HuH-7 (cell line): ENCODE measurements at places on chromosomes 3 and 15.

DNA sequence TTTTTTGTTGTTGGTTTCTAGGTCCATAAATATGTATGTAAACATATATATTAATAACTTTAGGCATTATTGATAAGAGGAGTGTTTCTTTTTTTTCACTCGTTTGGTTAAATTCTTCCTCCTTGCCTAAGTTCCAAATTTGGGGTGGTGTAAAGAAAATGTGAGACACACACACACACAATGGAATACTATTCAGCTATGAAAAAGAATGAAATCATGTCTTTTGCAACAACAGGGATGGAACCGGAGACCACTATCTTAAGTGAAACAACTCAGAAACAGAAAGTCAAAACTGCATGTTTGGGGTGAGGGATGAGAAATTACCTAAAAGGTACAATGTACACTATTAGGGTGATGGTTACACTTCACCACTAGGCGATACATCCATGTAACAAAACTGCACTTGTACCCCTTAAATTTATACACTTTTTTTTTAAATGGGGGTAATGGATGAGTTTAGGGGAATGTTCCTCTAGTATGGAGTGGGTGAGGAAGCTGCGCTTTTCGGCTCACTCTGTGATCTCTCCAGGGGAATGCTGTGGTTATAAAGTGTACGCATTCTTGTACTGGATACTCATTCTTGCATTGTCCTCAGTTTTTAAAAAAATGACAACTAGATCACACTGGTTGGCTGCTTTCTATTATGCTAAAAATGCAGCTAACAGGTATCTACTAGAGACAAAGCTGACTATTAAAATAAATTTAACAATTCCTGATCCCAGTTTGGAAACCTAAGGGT, 50.8 kb upstream of the PPARG start:
- no peak for DNase-seq

DNA sequence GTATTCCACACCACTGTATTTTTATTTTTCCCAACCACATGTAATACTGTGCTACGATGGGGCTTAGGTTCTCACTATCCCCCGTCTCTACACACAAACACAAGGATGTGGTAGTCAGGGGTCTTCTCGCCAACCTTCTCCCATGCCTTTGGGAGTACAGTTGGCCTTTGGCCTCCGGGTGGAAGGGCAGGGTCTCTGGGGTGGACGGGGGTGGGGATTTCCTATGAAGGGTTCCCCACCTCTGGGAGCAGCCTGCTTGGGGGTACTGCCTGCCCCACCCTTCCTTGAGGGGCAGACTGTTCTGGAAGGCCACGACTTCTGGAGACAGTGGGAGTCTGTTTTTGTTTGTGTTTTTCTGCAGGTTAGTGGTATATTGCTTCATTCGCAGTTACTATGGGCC, 21.3 kb upstream of the RAD18 start:
- no peak for DNase-seq

DNA sequence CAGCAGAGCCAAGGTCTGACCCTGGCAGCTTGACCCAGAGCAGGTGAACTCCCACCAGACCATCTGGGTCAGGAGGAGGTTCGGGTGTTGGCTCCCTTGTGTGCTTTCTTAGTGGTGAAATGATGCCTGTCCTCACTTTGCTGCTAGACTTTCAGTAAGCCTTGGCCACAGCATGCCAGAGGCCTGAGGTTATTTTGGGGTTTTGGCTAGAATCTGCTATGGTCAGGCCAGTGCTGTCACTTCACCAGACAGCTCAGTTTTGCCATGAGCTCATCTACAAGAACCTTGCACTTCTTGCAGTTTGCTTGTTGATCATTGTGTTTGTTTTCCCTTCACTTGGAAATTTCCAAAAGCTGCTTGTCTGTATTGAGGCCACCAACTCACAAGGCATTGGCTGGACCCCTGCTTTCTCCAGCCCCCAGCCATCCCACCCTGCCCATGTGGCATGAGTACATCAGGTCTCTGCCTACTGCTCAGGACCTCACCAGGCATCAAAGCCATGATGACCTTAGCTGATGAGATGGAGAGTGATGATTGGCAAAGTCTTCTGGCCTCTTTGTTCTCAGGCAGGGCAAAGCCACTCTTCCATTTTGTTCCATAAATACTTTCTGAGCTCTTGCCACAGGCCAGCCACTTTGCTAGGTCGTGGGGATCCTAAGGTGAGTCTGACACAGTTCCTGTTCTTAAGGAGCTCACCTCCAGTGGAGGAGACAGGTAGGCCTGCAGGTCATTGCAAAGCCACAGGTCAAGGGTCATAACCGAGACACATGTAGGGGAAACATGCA, 122.6 kb downstream of the ARNT2 start:
- no peak for DNase-seq

DNA sequence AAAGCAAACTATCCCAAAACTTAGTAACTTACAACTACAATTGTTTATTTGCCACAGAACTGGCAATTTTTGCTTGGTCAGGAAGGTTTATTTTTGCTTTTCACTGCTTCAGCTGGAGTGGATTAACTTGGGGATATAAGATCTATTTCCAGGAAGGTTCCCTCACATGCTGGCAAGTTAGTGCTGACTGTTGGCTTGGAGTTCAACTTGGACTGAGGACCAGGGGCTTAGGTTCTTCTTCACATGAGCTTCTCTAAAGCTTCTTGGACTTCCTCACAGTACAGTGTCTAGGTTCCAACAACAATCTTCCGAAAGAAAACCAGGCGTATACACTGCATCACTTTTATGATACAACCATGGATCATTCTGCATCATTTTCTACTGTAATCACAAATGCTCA, 264.4 kb downstream of the CHL1 start:
- DNase-seq: no peak

GRCh38 chr15:42274702-42274989, 1.4 kb upstream of the TMEM87A start:
- DNase-seq: no peak

DNA sequence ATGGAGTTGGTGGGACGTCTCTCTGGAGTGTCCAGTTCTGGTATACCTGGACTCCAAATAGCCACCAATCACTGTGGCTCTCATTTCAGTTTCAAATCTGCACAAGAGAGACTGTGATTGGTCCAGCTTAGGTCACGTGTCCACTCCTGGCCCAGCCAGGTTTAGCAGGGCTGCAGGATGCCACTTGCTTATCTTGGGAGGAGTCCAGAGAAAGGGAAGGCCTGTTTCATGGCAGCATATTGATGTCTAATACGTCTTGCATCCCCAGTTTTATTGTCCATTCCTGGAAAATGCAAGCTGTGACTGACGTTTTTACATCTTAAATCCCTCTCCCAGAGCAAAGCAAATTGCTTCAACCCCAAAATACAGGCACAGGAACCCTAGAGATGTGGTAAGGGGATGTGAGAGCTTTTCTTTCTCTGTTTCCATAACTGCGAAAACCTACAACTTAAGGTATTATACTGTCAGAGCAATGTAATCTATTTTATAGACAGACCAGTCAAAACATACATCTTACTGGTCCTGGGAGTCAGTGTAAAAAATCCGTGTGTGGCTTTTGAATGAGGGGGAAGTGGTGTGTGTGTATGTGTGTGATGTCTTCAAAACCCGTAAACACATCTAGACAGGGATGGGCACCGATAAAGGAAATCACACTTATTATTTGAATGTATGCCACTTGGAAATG, 274.4 kb downstream of the TLE3 start:
- peak; percentile 22 for DNase-seq

DNA sequence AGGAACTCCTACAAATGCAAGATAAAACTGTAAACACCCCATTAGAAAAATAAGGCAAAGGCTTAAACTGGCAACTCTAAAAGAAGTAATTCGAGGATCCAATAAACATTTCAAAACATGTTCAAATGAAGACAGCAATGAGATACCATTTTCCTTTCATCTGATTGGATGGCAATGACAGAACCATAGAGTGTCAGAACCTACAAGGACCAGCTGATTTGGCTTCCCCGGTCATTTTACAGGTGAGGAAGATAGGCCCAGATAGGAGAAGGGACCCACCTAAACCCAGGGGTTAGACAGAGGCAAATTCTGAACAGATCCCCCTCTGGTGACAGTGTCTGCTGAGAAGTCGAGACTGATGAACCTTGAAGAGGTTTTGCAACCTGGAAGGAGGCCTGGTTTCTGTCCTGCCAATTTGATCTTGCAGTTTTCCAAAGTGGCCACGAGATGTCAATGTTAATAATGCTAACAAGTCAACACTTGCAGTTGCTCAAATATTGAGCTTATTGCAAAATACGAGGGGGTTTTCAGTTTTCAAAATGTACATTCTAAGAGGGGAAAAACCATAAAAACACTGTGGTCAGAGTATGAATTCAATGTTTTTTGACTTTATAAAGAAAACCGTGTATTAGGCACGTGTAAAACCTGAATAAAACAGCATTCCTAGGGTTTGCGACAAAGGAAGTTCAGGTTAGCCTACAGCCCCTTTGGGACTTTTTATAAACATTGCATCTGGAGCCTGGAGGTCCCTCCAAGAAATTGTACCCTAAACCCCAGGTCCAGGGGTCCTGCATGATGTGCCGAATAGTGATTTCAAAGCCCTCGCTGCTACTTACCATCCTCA, 21.5 kb downstream of the CFAP161 start:
- peak; percentile 38 for DNase-seq
